ENCODE measurements at places on chromosomes 11 and 22.

GRCh38 chr22:48177631-48178030 is 1415.2 kb downstream of the TBC1D22A start:
- DNase-seq: no peak

GRCh38 chr11:126538071-126538470 is 182.6 kb downstream of the ST3GAL4 start:
- DNase-seq: no peak

DNA sequence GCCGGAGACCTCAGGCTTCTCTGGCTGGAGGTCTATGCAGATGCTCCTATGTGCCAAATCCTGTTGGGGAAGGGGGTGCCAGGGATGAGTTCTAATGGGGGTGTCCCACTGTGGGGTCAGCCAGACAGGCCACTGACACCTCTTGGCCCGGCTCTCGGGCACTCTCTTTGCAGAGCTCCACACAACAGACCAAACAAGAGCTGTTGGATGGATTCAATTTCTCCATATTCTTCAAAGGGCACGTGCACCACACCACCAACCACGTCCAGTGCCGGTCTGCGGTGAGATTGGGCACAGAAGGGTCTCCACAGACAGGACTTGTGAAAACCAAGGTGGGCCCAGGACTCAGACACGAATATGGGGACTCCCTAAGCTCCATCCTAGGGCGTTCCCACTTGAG is 2.2 kb upstream of the RGL4 start:
- DNase-seq: no peak

DNA sequence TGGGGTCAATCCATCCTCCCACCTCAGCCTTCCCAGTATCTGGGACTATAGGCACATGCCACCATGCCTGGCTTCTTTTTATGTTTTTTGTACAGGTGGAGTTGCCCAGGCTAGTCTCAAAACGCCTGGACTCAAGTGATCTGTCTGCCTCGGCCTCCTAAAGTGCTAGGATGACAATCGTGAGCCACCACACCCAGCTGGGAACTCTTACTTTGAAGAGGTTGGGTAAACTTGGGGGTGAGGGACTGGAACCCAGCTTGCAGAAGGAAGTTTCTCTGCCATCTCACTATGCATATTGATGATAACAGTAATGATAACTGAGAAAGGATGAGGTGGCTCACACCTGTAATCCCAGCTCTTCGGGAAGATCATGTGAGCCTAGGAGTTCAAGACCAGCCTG is 35.9 kb downstream of the ACO2 start:
- no peak for DNase-seq

DNA sequence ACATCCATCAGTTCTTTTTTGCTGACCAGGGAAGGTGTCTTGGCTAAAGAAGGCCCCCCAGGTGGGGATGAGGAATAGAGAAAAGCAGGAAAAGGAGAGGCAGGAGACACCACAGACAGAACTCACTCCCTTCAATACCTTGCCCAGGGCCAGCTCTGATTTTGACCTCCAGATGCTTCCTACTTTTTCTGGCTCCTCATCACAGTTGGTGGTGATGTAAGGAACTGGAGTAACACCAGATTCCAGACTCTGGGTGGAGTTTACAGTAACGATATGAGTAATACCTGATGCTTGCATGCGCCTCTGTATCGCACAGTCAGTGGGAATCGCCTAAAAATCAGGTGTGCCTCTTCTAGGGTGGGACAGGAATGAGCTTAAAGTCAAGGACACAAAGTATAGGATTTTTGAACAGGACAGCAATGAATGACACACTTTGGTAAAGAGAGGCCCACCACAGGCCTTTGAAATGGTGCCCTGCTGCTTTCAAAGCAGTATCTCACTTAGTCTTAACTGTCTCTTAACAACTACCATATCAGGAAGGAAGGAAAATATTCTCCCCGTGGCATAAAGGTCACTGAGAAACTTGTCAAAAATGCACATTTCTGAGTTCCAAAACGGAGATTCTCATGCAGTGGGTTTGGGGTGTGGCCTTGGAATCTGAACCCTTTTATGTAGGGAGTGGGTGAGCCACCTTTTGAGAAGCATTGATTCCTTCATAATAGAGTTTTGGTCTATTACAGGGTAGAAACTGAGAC is 140.8 kb downstream of the SNX19 start:
- no peak for DNase-seq

DNA sequence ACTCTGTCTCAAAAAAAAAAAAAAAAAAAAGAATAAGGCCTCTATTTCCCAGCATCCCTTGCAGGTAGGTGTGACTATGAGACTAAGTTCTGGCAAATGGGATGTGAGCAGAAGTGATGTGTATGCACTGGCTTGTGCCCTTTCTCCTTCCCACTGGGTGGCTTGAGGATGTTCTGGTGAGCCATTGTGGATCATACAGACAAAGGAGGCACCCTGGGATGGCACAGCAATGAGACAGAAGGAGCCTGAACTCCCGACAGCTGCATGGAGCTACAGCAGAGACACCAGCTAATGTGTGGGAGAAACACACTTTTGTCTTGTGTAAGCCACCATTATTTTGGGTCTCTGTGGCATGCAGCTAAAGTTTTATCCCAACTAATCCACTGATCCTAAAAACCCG is 10.6 kb upstream of the SORL1 start:
- DNase-seq: no peak

DNA sequence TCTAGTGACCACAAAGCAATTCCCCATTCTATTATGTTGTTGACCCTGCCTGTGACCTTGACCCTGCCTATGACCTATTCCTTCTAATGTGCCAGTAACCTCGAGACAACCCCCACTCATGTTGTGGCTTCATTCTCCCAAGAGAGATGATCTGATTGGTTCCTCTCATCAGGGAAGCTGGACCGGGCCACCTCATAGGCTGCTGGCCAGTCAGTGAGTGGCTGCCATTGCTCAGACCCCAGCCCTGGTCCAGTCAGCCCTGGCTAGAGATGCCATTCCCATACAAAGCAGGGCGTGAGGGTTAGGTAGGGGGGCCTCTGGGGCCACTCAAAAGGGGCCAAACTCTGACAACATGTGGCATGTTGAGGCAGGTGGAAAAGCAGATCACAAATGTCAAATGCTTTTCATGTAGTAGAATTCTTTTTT is 11.9 kb downstream of the SLC29A2 start:
- DNase-seq: no peak

DNA sequence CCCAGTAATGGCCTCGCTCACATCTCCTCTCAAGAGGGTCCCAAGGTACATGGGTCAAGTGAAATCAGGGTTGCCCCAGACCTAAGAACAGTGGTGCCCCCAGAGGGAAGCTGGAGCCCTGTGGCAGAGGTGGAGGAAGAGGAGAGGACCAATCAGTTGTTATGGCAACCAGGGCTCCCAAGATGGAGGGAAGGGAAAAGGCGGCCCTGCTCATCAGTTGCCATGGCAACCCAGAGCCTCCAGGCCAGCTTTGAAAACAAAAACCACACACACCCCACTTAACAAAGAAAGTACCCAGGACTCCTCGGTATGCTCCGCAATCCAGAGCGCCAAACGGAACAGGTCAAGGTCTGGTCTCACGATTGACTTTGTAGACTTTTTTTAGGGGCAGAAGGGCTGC is 53.5 kb upstream of the SLC35C1 start:
- no peak for DNase-seq

GRCh38 chr11:45365961-45366618 is 79.9 kb upstream of the SYT13 start:
- DNase-seq: no peak

Measured in effector memory CD8-positive, alpha-beta T cell (primary cell).